Fibroblast of pulmonary artery (primary cell): ENCODE measurements at places on chromosomes 3 and 15.
A peak's percentile ranks its signal among the peaks of the same experiment; 100 is the strongest.

DNA sequence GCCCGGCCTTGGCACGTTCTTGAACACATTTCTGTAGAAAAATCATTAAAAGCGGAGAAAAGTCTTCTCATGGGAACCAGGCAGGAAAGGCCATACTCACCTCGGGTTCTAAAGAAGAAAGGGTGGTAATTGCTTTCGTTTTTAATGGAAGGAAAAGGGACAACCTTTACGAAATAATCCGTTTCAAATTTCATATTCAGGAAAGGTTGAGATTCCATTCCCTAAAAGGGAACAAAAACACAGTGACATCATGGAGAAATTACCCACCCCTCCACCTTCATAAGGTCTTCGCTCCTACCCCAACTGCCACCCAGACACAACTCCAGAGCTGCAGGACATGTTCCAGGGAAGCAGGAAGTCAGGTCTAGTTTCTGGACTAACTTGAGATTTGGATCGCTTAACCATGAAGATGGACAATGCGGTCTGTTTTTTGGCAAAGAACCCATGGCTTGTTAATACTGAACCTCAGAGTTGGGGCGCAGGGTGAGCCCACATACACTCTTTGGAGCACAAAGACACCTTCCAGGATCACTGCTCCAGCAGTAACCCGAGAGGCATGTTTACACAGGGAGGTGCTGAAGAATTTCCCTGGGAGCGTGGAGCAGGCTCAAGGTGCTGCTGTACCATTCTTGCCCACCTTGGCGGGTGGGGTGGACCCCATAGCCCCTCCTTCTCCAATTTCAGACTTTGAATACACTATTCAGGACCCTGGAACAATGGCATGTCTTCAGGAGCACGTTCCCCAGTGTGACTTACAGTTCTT, 49.2 kb downstream of the SPATA12 start:
- DNase-seq, result no peak

DNA sequence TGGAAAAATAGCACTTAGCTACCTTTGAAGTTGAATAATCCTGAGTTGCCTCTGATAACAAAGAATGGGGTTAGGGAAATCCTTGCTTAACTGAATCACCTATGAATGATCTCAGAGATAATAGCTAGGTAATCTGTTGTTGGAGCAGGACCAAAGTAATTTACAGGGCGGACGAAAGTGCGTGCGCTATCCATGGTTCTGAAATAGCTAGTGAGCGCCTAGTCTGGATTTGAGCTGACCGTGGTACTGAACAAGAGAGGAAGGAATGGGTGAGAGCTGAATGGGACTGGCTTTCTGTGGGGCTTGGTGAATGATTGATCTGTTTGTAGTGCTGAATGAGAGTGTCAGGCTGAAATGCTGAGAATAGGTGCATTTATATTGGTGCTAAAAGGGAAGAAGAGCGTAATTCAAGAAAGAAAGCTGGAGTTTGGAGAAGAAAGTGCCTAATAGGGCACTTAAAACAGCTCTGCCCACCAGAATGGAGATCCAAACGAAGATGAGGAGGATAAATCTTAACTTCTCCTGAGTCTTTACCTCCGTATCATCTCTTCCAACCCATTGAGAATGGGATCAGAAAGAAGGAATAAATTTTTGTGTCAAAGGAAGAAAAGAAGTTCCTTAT, 10.1 kb downstream of the SCN10A start:
- DNase-seq, result peak; percentile 85

- DNase-seq, result peak; percentile 50
Observed at GRCh38 chr15:67945951-67946700, 106.3 kb upstream of the RNU6-1 start.

DNA sequence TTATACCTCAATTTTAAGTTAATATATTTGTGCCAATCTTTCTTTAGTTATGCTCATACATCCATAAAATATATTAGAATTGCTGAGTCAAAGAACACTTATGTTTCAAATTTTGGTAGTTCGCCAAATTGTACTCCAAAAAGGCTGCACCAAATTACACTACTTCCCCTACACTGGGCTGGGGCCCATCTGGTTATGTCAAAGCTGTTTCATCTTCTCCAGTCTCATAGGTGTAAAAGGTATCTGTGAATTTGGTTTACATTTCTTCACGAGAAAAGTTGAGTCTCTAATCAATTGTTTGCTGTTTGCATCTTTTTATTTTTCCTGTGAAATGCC, 706 bp downstream of the FSIP1 start:
- DNase-seq, result no peak

DNA sequence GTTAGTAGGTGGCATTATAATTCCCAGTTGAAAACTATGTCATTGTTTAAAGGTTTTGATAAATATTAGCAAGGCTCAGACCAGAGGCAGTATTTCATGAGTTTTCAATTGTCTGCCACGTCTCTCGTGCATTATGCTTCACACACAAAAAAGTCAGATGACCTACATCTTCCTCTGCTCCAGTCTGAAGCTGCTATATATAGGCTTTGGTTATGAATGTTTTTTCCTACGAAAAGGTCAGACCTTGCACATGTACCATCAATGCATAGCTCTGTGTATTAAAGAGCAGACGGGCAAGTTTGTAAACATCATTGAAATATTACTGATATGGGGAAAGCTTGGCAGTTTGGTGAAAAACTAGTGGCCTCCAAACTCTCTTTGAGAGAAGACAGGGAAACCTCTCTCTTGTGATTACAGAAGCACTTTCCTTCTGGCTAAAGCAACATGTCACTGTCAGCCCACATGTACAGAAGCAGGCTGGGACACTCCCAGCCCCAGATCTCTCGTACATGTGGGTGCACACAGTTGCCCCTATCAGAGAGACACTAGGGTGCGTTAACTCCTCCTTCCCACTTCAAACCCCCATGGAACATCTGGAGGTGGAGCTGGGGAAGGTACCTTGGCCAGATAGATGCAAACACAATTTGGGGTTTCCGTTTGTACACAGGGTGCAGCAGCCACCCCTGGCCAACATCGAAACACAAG, 184.0 kb upstream of the BCL6 start:
- no peak for DNase-seq

DNA sequence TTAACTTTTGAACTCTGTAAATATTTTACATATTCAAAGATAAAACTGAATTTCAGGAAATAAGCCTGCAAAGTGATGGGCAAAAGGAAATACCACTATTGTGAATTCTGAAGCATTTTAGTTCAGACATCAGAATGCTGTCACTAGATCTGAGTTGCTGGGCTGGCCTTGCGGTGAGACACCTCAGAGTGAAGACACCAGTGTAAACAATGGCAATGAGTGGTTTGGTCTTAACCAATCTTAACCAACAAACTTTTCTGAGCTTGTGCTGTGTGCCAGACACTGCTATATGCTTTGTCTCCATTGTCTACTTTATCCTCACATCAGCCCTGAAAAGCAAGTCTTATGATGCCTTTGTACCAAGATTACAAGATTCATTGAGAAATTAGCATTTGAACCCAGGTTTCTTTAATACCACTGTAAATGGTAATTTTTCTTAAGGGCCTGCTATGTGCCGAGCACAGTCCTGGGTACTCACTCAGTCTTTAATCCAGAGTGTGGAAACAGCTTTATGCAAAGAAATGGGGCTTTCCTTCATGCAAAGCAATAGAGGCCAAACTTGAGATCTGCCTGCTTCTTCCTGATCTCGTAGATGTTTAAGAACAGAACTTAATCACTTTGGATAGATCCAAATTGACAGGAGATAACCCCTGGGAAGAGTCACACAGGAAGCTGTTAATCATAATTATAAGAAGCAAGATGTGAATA, 55.0 kb downstream of the TMEM39A start:
- DNase-seq, result no peak
